ENCODE measurements at places on chromosomes 6 and 20. TPM values are rescaled to one million over a fixed set of nuclear protein-coding genes. Genes with fewer than 3 reads are reported as not detected.

GRCh38 chr6:122673343-122673961, 63.2 kb downstream of the PKIB start:
- H3K27me3 ChIP-seq, result no peaks in the 10 kb centered on the region
- no peaks in the 10 kb centered on the region for H3K4me1 ChIP-seq
- H3K4me3 ChIP-seq, result no peak overlapping the region
- H3K36me3 ChIP-seq, result no peaks in the 10 kb centered on the region
- DNase-seq, result no peak

DNA sequence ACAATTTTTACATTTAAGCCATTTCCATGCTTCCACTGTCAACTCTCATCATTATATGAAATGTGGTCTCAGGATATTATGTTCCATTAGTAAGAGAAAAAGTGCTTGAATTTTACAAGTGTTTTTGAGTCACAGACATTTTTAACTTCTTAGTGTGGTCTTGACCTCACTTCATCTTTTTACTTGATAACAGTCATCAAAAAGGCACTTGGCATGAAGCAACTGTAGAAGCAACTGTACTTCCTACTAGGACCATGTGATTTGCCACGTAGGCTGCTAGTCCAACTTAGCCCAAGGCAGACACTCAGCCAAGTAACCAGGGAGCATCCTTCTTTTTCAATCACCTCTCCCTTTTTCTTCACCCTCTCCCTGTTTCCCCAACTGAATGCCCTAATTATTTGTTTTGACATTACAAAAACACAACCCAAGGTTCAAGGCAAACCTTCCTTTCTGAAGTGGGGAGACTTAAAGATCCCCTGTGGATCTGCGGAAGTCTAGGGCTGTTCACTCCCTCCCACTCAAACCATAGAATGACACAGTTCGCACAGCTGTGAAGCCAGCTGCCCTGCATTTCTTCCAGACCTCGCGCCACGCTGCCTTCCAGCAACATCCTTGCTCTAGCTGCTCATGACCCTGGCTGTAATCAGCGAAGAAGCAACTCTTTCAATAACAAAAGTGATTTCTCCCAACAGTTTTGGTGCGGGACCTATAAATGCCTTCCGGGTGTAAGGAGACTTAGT, 45.0 kb downstream of the PHACTR1 start:
- no peaks in the 10 kb centered on the region for H3K4me1 ChIP-seq
- no peaks in the 10 kb centered on the region for H3K36me3 ChIP-seq
- no peak for DNase-seq
- no peak overlapping the region for H3K4me3 ChIP-seq

DNA sequence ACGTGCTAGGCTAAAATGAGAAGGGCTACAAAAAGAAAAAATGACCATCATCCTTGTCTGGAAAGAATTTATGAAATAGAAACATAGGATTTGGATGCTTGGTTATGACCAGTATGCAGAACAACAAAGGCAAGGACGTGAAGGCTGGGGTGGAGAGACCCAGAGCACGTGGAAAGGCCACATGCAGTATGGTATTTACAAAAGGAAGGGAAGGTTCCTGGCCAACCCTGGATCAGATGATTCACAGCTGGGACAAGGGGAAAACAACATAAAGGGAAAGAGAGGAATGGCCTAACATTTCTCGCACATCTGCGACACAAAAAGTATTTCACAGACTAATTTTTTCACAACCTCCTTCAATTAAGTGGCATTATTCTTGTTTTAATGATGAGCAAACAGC, 8.2 kb downstream of the STX7 start:
- no peak overlapping the region for H3K4me3 ChIP-seq

DNA sequence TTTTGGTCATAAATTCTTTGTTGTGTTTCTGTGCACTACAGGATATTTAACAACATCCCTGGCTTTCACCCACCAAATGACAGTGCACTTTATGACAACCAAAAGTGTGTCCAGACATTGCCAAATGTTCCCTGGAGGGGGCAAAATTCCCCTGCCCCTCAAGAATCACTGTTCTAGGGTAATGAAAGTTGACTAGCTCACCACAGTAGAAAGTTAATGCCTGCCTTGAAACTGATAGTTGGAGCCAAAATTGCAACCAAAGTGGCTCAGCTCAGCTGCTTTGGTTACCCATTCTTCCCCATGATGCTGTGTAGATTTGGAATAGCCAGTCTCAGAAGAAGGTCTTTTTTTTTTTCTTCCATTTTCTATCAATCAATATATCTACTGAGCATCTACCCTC, 150.6 kb downstream of the RALGAPA2 start:
- peaks cover 2% of the 10 kb centered on the region for H3K36me3 ChIP-seq
- no peaks in the 10 kb centered on the region for H3K4me1 ChIP-seq
- no peak for DNase-seq

DNA sequence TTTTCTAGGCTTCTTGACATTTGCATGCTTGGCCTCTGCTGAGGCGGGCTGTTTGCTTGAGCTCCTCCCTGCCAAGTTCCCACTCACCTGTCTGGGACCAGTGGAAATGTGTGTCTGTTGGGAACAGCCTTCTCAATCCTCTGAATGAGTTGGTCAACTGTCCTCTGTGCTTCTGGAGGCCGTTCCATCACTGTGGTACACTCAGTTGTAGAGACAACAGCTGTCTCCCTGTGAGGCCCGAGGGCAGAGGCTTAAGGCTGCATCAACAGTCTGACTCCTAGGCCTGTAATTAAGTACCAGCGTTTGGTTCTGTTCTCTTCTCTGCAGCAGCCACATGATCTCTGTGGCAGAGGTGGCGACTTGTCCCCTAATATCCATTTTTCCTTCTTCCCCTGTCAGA, 110.9 kb downstream of the CDC5L start:
- no peak for DNase-seq
- no peak overlapping the region for H3K27ac ChIP-seq
- H3K4me3 ChIP-seq, result no peak overlapping the region
- H3K27me3 ChIP-seq, result no peaks in the 10 kb centered on the region
- no peaks in the 10 kb centered on the region for H3K4me1 ChIP-seq
- H3K36me3 ChIP-seq, result no peaks in the 10 kb centered on the region

- no peaks in the 10 kb centered on the region for H3K36me3 ChIP-seq
- no peak overlapping the region for H3K27ac ChIP-seq
- no peaks in the 10 kb centered on the region for H3K27me3 ChIP-seq
- H3K4me1 ChIP-seq, result no peaks in the 10 kb centered on the region
- no peak overlapping the region for H3K4me3 ChIP-seq
Measured at GRCh38 chr6:4640139-4640538, 136.1 kb upstream of the CDYL start.

- H3K36me3 ChIP-seq, result no peaks in the 10 kb centered on the region
- no peaks in the 10 kb centered on the region for H3K4me1 ChIP-seq
- DNase-seq, result no peak
Measured at GRCh38 chr6:16414205-16414604, 175.8 kb downstream of the GMPR start.

DNA sequence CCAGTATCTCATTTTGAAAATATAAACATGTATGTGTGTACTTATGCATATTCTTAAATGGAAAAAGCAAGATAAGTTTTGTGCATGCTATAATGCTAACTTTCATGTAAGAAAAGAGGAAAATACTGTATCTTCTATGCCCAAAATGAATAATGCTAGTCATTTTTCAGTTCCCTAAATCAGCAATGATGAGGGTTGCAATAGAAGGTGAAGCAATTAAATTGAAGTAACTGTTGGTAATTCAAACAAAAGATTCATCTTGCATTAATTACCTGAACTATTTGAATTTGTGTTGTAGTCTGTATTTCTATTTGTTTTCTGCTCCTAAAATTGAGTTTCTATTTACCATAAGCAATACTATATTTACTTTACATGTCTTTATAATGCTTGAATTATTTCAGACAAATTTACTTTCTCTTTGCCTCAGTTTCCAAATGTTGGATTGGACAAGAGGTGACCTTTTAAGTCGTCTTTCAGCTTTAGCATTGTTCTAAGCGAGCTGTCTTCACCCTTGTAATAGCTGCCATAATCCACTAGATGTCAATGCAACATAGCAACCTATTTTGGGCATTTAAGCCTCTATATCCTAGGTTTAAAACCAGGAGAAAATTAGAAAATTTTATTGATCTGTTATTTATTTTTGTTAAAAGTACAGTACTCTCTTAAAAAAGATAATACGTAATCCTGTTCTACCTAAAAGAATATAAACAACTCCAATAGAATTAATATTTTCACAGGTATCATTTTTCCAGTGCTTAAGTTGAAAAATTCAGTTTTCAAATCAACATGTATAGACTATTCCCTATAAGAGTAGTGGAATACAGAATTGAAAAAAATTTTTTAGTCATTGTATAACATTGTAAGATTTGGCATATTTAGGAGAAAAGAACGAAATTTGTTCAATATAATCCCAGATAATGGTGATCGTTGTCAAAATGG, 52.3 kb upstream of the IFNGR1 start:
- no peak for DNase-seq
- no peak overlapping the region for H3K27ac ChIP-seq

TFAP2A gene
- 0.63 TPM for total RNA-seq
